ENCODE measurements at places on chromosomes 12 and 14.

GRCh38 chr12:111010061-111010460 is 89.7 kb upstream of the MYL2 start:
- H3K4me1 ChIP-seq = no peaks in the 10 kb centered on the region
- no peak for DNase-seq
- H3K4me3 ChIP-seq = no peak overlapping the region
- no peaks in the 10 kb centered on the region for H3K36me3 ChIP-seq
- peaks cover 2% of the 10 kb centered on the region for H3K27me3 ChIP-seq

GRCh38 chr12:128420163-128420562 is 153.2 kb downstream of the TMEM132C start:
- DNase-seq = no peak
- no peaks in the 10 kb centered on the region for H3K4me1 ChIP-seq
- H3K36me3 ChIP-seq = no peaks in the 10 kb centered on the region
- H3K27me3 ChIP-seq = no peaks in the 10 kb centered on the region
- H3K27ac ChIP-seq = no peak overlapping the region

DNA sequence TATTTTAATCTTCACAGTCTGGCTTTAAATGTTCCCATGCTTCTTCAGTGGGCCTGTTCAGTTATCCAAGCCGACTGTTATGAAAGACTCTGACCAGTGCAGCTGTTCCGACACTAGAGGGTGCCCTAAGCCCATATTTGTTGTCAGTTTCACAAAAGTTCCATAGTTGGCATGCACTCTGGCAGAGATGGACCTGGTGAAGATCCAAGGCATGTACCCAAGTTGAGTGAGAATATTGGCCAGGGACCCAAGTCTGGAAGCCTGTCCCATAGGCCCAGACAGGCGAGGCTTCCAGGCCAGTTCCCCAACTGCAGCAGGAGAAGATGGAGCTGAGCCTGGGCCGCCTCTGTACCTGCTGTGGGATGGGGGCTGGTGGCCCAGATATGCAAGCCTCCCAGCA is 27.4 kb upstream of the GUCY2C start:
- H3K36me3 ChIP-seq = no peaks in the 10 kb centered on the region
- H3K4me1 ChIP-seq = no peaks in the 10 kb centered on the region
- H3K27ac ChIP-seq = no peak overlapping the region
- H3K4me3 ChIP-seq = no peak overlapping the region
- H3K27me3 ChIP-seq = no peaks in the 10 kb centered on the region

DNA sequence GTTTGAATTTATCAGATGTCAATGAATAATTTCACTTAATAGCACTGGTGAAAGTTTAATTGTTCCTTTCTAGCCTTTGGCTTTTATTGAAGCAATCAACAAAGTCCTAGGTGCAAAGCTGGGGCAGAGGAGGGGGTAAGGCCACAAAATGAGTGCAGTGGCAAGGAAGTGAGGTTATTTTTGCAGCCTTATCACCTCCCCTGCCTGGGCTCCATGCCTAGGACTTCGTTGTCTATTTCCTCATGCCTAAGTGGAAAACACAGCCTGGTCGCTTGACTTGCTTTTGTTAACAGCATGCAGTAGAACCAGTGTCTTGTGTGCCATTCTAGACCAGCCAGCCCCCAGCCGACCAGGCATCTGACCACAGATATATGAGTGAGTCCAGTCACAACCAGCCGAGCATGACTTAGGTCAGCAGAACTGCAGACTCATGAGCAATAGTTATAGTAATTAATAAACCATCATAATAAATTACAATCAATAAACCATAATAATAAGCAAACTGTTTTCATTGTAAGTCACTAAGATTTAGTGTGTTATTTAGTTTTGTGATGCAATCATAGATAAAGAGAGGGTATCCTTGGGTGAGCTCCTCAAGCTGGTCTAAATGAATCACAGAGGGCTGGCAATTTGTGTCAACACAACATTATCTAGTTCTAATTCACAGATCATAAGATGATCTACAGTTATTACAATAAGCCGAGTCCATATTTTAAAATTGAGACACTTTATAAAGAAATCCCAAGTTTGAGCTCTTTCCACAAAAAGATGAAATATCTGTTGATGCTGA is 156.8 kb downstream of the GLT1D1 start:
- no peak overlapping the region for H3K4me3 ChIP-seq
- no peak for DNase-seq
- H3K4me1 ChIP-seq = no peaks in the 10 kb centered on the region
- H3K27me3 ChIP-seq = no peaks in the 10 kb centered on the region

DNA sequence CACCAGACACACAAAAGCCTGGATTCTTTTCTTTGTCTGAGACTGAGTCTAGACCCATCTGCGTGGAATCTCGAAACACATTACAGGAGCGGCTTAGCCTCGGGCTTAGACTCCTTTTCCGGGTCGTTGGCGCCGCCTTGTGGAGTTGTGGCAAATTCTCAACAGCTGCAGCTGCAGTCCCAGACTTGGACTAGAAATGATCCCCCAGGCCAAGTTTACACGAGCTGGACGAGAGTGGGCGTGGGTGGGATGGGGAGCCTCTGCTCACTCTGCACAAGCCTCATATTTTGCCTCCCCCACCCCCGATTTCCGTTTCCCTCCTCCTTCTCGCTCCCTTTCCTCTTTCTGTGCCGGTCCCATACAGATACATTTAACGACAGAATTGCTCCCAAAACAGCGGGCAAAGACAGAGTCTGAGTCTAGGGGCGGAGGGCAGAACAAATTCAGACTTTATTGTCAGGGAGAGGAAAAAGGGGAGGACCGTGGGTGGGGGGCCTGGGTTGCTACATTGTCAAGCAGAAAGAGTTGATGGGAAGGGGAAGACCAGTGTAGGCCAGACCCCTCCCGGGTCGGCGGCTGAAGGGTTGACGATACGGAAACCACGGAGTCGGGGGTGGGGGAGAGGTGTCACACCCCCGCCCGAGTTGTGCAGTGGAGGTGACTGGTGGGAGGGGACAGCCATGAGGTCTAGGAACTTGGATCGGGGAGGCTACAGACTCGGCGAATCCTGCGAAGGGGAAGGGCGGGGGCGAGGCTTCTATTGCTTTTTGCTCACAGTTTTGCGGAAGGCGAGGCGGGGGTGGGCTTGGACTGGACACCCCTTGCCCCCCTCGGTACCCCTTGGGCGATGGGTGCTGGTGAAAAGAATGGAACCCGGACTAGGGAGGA is 4.7 kb upstream of the GPR84 start:
- peak; percentile 76 for DNase-seq
- H3K36me3 ChIP-seq = no peaks in the 10 kb centered on the region
- peaks cover 29% of the 10 kb centered on the region for H3K4me1 ChIP-seq

- no peaks in the 10 kb centered on the region for H3K27me3 ChIP-seq
- no peak for DNase-seq
- H3K4me1 ChIP-seq = no peaks in the 10 kb centered on the region
- no peak overlapping the region for H3K27ac ChIP-seq
Observed at GRCh38 chr12:62711631-62712241, 223.2 kb downstream of the PPM1H start.

GRCh38 chr12:124630791-124631313 is 63.4 kb upstream of the NCOR2 start:
- H3K4me3 ChIP-seq = no peak overlapping the region
- no peaks in the 10 kb centered on the region for H3K36me3 ChIP-seq
- H3K4me1 ChIP-seq = peaks cover 18% of the 10 kb centered on the region
- DNase-seq = no peak
- no peaks in the 10 kb centered on the region for H3K27me3 ChIP-seq

GRCh38 chr12:12890543-12891079 is 751 bp upstream of the GPRC5A start:
- H3K27ac ChIP-seq = peak overlapping the region; percentile 30
- no peaks in the 10 kb centered on the region for H3K4me1 ChIP-seq
- peak overlapping the region; percentile 58 for H3K4me3 ChIP-seq

DNA sequence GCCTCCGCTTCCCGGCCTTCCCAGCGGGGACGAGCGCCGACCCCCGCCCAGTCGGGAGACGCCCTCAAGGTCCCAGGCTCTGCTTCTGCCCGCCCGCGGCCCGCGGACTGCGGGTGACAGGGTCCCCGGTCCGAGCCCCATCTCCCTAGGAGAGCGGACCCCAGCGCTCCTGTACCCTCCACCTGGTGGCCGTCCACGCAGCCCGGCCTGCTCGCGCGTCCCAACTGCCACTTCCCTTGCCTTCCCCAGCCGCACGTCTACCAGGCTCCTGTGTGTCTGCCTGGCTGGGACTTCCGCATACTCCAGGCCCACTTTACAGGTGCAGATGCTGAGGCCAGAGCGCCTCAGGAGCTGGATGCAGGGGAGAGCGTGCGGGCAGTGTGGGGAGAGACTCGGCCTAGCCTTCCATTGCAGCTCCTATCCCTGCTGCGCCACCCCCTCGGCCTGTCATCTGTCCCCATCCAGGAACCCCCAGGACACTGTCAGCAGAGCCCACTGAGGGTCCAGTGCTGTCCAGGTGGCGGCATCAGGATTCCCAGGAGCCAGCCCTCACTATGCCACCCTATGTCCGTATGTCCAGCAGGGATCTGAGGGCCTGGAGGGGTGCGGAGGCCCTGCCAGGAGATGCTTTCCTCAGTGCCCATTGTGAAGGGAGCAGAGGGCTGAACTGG is 8.0 kb upstream of the ANKRD9 start:
- no peaks in the 10 kb centered on the region for H3K27me3 ChIP-seq
- peaks cover 5% of the 10 kb centered on the region for H3K4me1 ChIP-seq
- no peaks in the 10 kb centered on the region for H3K36me3 ChIP-seq
- H3K4me3 ChIP-seq = peak overlapping the region; percentile 53
- no peak for DNase-seq

DNA sequence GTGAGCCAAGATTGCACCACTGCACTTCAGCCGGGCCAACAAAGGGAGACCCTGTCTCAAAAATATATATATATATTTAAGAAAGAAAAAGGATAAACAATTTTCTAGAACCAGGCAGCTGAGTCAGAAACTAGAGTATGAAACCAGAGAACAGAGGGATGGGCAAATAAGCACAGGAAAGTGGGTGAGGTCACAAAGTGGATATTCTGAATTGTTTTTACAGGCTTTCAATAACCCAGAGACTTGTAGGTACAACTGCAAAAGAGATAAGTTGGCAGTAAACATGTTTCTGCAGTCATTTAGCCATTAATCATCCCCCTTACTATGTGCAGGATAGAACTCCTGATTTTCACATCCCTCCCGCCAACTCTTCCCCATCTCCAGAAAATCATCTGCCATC is 94.2 kb downstream of the BTG1 start:
- no peak overlapping the region for H3K27ac ChIP-seq
- DNase-seq = no peak

DNA sequence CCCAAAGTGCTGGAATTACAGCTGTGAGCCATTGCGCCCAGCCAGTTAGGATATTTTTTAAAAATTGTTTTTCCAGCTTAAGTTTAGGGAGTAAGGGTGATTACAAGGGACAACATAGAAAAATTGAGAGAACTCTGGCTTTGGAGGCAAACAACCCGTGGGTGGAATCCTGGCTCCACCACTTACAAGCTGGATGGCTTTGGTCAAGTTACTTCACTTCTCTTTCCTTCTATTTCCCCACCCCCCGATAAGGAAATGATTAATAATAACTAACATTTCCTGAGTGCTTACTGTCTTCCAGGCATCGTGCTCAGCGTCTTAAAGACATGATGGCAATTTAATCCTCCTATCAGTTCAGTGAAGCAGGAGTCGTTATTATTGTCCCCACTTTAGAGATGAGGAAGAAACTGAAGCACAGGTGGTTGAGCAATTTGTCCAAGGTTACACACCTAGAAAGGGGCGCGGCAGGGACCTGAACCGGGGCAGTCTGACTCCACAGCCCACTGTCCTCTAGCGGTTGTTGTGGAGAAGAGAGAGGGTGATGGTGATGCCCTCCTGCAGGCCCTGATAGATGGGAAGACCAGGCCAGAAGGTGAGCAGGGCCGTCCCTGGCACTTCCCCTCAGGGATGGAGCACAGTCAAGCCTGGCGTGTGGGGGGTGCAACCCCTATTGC is 16.7 kb upstream of the FAIM2 start:
- H3K27me3 ChIP-seq = no peaks in the 10 kb centered on the region
- no peak overlapping the region for H3K4me3 ChIP-seq
- H3K27ac ChIP-seq = no peak overlapping the region
- no peaks in the 10 kb centered on the region for H3K4me1 ChIP-seq

DNA sequence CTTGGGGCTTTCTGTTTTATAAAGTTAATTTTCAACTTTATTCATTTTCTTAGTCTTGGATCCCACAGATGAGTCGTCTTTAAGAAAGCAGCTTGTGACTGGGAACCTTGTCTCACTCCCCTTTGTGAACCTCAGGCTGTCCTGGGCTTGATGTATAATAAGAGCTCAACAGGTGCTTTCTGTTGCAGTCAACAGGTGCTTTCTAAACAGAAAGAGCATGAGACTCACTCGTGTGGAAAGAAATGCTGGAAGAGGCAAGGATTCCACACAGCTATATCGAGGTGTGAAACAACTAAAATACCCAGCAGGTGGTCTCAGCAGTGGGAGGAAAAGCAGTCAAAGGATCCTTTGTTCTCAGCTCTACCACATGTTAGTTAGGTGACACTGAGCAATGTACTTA is 398.9 kb downstream of the EGLN3 start:
- no peak overlapping the region for H3K27ac ChIP-seq
- H3K27me3 ChIP-seq = no peaks in the 10 kb centered on the region
- no peaks in the 10 kb centered on the region for H3K4me1 ChIP-seq
- H3K36me3 ChIP-seq = no peaks in the 10 kb centered on the region

DNA sequence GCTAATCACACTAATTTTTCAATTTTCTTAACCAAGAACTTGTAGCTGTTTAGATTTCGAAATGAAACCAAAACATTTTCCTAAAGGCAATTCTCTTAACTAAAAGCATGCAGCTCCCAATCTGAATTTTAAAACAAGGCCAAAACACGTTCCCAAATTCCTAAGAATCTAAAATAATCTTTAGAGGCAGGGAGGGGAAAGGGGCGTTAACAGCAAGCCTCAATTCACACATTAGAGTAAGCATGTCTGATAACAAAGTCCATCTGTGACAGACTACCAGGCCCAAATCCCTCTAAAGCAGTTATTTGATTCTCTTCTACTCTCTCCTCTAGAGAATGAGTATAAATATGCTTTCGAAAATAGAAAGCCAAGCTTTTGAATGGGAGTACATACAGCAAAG is 754 bp downstream of the ATG14 start:
- H3K4me3 ChIP-seq = peak overlapping the region; percentile 91
- no peaks in the 10 kb centered on the region for H3K27me3 ChIP-seq
- no peak for DNase-seq
- peaks cover 29% of the 10 kb centered on the region for H3K4me1 ChIP-seq

GRCh38 chr14:74478996-74479635 is 14.0 kb downstream of the NPC2 start:
- no peaks in the 10 kb centered on the region for H3K27me3 ChIP-seq
- no peak for DNase-seq
- H3K27ac ChIP-seq = no peak overlapping the region
- H3K4me3 ChIP-seq = no peak overlapping the region

DNA sequence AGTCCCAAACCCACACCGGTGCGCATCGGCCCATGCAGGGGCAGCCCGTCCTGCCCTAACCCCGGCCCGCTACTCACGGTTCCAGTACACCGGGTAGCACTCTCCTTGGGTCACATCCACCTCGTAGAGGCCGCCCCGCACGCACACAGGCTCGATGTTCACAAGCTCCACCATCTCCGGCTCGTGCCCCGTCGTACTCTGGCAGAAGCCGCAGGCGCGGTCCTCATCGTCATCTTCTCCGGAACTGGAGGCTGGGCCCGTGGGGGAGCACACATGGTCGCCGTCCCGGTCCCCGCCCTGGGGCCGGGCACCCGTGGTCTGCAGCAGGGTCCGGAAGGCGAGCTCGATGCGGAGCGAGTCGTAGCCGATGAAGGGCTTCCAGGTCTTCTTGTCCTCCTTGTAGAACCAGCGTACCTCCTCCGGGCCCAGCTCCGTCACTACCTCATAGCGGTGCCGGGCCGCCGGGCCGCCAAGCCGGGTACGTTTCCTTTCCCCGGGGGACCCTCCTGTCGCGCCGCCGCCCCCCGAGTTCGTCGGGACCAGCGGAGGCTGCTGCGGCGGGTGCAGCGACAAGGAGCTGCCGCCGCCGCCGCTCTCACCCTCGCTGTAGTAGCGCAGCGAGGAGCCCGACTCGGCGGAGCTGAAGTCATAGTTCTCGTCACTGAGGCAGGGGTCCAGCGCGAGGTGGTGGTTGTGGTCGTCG is 788 bp downstream of the DDHD1 start:
- DNase-seq = peak; percentile 10
- peak overlapping the region; percentile 78 for H3K27ac ChIP-seq
- H3K4me1 ChIP-seq = peaks cover 5% of the 10 kb centered on the region

Measured in gastrocnemius medialis (tissue), 4 donors.